Caco-2 (cell line): ENCODE measurements at places on chromosomes 1 and 21.

DNA sequence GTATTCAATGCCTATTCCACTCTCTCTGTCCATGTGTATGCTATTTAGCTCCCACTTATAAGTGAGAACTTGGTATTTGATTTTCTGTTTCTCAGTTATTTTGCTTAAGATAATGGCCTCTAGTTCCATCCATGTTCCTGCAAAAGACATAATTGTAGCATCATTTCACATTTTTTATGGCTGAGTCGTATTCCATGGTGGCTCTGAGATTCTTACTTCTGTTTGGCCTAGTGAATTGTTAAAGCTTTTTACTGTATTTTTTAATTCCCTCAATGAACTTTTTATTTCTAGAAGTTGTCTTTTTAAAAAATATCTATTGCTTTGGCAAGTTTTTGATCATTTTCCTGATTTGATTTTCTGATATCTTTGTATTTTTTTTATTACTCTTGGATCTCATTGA is 635.6 kb downstream of the PLA2G4A start:
- no peak for DNase-seq

GRCh38 chr1:247173431-247173830 is 1.6 kb upstream of the ZNF124 start:
- DNase-seq = no peak

DNA sequence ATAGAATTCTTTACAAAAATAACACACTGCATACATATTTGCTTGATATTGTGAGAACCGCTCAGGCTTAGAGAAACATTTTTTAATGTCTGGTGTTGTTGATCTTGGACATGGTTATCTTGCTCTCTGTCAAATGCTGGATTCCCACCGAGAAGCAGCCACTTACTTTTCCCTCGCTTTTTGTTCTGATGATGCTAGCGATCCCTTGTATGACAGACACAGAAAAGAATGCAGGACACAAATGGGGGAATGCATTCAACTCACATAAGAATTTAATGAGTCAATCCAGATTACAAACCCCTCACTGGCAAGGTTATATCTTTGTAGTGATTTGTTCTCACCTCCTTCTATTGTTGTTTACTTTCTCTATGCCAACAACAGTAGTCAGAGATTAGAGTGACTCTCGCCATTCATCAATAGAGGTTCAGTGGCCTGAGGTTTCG is 76.8 kb upstream of the AKT3 start:
- DNase-seq = no peak

GRCh38 chr1:109570414-109570813 is 22.0 kb downstream of the GNAI3 start:
- DNase-seq = no peak

DNA sequence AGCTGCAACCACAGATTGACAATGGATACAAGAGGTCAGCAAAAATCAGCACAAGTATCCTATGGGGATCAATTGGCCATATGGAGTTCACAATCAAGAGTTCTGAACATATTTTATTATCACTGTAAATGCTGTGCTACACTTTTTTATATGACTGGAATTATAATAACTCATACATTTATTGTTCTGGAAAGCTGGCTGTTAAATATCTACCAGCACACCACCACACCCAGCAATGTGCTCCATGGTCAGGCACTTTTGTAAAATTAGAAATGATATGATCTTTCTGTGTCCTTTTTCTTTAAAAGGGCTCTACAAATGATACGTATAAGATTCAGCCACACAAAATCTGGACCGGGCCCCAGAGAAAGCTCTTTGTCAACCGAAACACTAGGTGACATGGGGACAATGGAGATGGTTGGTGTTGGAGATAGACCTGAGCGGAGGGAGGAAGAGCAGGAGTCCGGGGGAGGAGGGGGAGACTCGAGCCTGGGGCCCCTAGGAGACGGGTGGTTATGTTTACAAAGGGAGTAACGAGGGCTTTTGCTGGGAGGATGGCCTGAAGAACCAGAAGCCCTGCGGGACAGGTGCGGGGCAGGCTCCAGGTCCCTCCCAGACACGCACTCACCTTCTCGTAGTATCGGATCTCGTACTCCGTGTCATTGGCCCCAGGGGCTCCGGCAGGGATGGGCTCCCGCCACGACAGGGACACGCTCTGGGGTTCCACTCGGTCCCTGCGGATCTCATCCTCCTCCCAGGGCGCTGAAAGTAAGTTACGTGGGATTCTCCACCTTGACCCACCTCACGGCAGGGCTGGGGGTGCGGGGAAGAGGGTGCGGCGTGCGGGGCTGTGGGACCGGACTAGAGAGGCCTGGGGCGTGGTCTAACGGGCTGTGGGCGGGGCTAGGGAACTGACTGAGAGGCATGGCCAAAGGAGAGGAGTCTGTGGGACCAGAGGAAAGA is 30.0 kb downstream of the EPHA10 start:
- no peak for DNase-seq

- DNase-seq = peak; percentile 39
These were observed 110.0 kb downstream of the GRIK3 start for GRCh38 chr1:36924282-36924811.

DNA sequence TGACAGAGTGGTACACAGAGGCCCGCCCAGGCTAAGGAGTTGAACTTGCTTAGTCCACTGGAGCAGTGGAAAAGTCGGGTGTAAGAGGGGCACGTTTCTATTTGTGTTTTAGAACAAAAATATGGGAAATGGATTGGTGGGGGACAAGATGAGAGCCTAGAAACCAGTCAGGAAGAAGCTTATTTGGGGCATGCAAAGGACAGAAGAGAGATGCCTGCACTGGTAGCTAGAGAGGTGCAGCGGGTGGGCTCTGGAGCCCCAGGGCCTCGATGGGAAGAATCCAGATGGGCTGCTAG is 1.2 kb upstream of the LIN9 start:
- DNase-seq = no peak

DNA sequence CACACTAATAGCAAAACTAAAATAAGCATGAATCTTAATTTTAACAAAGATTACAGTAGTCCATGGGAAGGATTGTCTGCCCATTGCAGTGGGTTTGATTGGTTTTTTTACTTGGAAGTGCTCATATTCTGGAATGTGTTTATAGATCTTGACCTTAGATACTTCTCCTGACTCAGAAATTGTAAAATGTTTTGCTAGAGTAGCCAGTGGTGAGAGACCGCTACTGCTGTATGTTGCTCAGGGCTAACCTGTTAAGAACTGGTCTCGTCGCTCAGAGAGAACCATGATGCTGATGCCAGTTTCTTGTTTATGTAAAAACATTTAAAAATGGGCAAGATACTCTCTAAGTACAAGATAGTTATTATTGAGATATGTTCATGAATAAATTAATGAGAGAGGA is 99.9 kb downstream of the ROR1 start:
- DNase-seq = no peak

DNA sequence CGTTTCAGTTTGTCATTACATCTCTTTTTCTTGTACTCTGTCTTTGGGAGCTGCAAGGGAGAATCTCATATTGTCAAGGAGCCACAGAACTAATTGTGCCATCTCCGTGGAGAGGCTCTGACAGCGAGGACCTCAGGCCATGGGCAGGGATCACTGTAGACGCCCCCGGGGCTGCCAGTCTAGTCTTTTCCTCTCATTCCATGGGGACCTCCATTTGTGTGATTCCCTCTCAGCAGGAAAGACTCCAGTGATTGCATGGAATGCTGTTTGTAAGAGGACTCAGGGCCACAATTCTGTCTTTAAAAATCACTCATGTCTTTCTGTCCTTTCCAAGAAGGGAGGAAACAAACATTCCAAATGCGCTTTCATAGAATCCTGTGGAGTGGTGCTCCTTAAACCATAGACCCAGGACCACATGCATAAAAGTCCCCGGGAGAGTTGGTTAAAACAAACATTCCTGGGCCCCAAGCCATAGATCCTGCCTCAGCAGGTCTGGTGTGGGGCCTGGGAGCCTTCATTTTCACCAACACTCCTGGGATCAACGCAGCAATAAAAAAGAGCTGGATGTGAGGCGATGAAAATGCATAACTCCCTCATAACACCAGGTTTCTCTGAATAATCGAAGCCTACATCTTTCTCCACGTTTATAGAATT is 104.5 kb downstream of the ZP4 start:
- no peak for DNase-seq

GRCh38 chr1:244112636-244113035 is 61.6 kb downstream of the ZBTB18 start:
- no peak for DNase-seq

- DNase-seq = peak; percentile 73
These were observed 11.7 kb upstream of the BNIPL start for GRCh38 chr1:151024540-151025146.

DNA sequence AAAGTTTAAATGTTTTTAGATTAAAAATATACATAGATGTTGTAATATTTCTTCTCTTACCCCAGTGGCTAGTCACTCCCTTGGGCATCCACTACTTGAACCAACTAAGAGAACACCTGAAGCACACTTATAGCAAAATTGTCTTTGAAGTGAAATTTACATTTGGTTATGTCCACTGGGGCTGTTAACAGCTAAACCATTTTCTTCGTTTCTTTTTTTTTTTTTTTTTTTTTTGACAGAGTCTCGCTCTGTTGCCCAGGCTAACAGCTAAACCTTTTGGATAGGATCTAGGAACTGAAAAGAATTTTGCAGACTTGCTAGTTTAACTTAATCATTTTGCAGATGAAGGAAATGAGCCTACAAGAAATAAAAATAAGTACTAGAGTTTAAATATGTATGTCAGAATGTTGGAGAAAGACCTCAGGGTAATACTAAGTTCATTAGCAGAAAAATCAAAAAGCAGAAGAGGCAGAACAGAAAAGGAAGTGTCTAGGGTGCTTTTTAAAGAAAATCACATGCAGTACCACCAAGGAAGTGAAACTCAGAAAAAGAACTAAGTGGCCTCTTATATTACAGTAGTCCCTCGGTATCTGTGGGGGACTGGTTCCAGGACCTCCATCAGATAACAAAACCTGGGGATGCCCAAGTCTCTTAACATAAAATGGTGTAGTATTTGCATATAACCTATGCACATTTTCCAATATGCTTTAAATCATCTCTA is 11.8 kb downstream of the DRAM2 start:
- no peak for DNase-seq
